SJCRH30 (cell line): ENCODE measurements at places on chromosomes 5 and 9. TPM values are rescaled to one million over a fixed set of nuclear protein-coding genes. Genes with fewer than 3 reads are reported as not detected.

- no peak overlapping the region for H3K27ac ChIP-seq
- H3K4me3 ChIP-seq: no peak overlapping the region
- H3K36me3 ChIP-seq: no peaks in the 10 kb centered on the region
- H3K27me3 ChIP-seq: peaks cover 39% of the 10 kb centered on the region
- no peak for DNase-seq
These were observed 137.9 kb upstream of the PPP1R26 start for GRCh38 chr9:135341612-135342169.

UTP15 gene
- total RNA-seq: 45.3 and 47.1 TPM in 2 replicates

PCDHA5 gene
- total RNA-seq: 0.08 and 0.18 TPM in 2 replicates

SPAAR gene
- total RNA-seq: 0.12 and 0.18 TPM in 2 replicates

DNA sequence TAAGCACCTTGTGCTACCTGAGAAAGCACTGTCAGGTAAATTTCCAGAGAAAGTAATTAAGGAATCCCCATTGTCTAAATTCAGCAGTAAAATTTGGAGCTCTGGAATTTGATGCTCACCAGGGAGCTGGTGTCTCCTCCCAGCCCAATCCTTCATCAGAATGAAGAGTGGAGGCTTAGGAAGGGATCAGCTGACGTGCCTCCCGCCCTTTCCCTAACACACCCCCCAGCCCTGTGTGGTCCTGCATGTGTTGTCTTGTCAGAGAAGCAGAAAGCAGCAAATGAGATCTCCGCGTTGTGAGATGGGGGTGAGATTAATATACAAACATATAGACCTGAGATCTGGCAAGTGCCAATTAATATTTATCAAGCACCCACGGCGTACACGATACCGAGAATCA lies 26.9 kb upstream of the BARHL1 start:
- peaks cover 20% of the 10 kb centered on the region for H3K27me3 ChIP-seq
- H3K27ac ChIP-seq: no peak overlapping the region
- H3K4me1 ChIP-seq: no peaks in the 10 kb centered on the region
- DNase-seq: no peak
- H3K4me3 ChIP-seq: no peak overlapping the region

PCDHGA12 gene
- 1.2 and 1.4 TPM in 2 replicates for total RNA-seq

DNA sequence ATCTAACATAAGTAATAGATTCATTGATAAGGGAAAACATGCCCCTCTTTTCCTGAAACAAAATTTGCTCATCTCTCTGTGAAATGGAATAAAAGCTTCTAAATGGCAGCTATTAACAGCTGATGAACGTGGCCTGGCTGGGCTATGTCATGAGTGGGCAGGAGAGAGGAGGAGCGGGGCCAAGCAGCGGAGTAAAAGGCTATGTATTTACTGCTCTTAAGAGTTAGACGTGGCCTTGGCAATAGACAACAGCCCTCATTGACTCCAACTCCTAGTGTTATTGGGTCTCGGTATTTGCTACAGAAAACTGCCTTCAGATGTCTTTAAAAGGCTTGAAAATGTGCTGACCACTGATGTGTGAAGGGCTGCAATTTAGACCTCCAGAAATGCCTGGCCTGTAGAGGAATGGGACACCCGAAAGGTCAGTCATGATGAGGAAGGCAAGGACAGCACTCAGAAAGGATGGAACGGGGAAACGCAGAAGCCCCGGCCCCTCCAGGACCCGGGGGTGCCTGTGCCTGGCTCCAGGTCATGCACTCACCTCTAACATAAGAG lies 116.8 kb downstream of the PDZD2 start:
- H3K27me3 ChIP-seq: peaks cover 22% of the 10 kb centered on the region; the same call in 1 of the 2 replicates
- H3K27ac ChIP-seq: no peak overlapping the region
- H3K4me3 ChIP-seq: no peak overlapping the region
- H3K4me1 ChIP-seq: no peaks in the 10 kb centered on the region

PPP1R26 gene
- total RNA-seq: 6.6 and 7.6 TPM in 2 replicates
